Activated CD4-positive, alpha-beta T cell treated with anti-CD3 and anti-CD28 coated beads for 24 hours (primary cell): ENCODE measurements at places on chromosomes 6 and 20.

- DNase-seq: no peak
These were observed 909 bp downstream of the DNAAF9 start for GRCh38 chr20:3406481-3407039.

- peak; percentile 5 for DNase-seq
These were observed 291.8 kb downstream of the BMP7 start for GRCh38 chr20:56974499-56975250.

GRCh38 chr6:169905041-169905807 is 153.8 kb downstream of the ERMARD start:
- DNase-seq: no peak

DNA sequence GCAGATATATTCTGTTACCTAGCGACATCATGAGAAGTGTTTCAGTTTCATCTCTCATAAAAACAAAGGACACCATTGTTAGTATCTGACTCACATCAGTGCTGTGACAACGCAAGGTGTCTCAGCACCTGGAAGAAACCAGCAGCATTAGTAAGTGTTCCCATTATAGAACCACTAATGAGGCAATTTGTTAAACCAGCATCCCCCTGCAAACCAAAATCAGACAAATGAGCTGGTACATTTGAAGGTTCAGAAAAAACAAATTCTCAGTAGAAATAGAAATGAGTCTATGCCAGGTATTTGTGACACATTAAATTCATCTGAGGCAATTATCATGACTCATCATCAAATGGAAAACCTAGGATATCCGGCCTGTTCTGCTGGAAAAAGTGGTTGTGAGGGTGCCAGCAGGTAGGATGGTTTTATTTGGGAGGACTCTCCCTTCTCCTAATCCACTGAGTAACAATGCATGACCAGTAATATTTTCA is 151.7 kb downstream of the TMEM200A start:
- DNase-seq: no peak

DNA sequence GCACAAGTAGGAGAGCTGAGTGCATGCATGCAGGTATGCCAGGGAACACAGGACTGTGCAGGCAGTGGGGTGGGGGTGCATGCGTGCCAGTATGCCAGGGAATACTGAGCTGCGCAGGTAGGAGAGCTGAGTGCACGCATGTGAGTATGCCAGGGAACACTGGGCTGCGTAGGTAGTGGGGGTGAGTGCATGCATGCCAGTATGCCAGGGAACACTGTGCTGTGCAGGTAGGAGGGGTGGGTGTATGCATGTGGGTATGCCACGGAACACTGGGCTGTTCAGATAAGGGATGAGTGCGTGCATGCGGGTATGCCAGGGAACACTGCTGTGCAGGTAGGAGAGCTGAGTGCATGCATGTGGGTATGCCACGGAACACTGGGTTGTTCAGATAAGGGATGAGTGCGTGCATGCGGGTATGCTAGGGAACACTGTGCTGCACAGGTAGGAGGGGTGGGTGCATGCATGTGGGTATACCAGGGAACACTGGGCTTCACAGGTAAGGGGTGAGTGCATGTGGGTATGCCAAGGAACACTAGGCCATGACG is 77.4 kb downstream of the LRFN2 start:
- DNase-seq: no peak

- no peak for DNase-seq
These were observed 397.3 kb upstream of the NRSN1 start for GRCh38 chr6:23728707-23729106.

- DNase-seq: no peak
These were observed 19.5 kb downstream of the GCM2 start for GRCh38 chr6:10862361-10862760.

GRCh38 chr20:43185901-43186300 is 3.8 kb downstream of the PTPRT start:
- no peak for DNase-seq
